ENCODE measurements at places on chromosomes 12 and 14.
A peak's percentile ranks its signal among the peaks of the same experiment; 100 is the strongest.

DNA sequence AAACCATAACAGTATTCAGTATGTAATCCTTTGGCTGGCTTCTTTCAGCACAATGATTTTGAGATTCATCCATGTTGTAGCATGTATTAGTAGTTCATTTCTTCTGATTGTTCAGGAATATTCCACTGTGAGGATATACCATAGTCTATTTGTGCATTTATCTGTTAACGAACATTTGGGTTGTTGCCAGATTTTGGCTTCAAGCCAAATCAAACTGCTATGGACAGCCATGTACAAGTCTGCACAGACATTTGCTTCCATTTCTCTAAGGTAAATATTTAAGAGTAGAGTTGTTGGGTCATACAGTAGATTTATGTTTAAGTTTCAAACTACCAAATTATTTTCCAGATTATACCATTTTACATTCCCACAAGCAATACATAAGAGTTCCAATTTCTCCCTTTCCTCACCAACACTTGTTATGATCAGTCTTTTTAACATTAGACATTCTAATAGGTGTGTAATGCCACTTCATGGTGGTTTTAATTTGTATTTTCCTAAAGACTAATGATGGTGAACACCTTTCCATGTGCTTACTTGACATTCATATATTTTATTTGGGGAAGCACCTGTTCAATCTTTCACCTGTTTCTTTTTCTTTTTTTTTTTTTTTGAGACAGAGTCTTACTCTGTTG, 56.6 kb downstream of the ZFYVE21 start:
- no peak for DNase-seq

DNA sequence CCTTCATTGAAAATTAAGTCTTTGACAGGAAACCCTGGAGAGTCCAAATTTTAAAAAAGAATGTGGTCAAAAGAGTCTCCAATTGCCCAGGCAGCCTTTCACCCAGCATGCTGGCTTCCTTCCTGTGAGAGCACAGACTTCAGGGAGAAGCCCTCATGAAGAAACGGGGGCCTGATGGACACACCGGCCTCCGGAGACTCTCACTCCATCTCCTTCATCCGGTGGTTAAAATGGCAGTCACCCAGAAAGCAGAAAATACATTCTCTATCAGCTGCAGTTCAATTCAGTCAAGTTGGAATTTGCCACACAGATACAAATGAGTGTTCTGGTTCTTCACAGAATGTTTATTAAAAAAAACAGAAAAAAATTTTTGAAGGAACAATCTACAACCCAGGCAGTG, 56.5 kb downstream of the CPM start:
- DNase-seq = no peak

- no peak for DNase-seq
Observed at GRCh38 chr12:31018106-31018789, 55.4 kb upstream of the DDX11 start.

GRCh38 chr12:13436696-13437391, 240.3 kb downstream of the EMP1 start:
- peak; percentile 42 for DNase-seq
